ENCODE measurements at places on chromosomes 11 and 22. TPM values are rescaled to one million over a fixed set of nuclear protein-coding genes. Genes with fewer than 3 reads are reported as not detected.

DNA sequence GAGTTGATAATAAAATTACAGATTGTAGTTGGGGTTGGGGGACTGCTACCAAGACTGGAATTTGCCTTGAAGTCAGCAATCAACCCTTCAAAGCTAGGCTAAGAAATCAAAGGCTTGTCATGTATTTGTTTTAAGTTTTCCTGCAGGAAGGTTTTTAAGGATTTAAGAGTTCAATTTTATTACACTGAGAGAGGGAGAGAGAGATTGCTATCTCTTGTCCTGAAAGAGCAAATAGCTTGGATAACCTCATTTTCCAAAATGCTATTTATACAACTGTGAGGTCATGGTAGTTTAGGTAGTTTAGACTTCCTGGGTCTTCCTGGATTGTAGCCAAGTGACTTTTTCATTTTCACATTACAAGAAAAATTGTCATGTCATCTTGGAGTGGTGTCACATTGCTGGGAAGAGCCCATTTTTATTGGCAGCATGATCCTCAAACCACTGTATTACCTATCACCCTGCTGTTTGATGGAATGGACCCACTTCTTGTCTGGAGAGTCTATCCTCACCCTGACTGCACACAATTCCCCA, 10.1 kb upstream of the PRSS23 start:
- DNase-seq: peak; percentile 35

DNA sequence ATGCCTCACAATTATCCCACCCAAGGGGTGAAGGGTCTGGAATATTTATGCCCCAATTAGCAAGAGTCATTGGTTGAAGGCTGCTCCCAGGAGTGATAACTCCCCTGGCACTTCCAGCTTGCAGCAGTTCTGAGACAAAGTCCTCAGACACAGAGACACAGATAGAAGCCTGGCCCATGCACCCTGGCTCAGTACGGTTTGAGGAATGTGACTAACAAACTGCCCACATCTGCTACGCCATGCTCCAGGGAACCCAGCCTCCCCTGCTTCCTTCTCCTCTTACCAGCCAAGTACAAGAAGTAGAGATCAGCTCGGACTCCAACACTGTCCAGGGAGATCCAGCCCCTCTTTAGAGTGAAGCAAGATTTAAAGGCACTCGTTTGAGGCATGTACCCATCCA, 48.5 kb upstream of the BMAL1 start:
- no peak for DNase-seq

DNA sequence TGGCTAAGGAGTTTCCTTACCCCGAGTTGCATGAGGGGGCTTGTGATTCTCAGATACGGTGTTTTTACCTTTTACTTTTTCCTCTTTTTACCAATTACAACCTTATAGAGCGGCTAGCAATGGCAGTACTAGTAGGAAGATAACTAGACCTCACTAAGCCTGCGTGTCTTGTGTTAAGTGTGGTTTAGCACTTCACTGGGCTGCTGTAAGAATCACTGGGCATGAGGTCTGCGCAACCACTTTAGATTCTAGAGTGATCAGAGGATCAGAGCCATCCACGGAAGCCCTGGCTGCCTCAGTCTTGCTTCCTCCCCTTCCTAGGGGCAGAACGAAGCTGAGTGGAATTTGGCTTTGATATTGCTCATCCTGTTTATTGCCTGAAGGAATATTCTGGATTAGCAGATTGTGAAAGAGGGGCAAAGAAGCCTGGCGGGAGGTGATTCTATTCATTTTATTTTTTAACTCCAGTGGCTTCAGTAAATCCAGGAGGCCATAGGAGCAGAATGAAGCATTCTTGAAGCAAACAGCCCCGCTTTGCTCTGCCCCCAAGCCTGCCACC, 88.5 kb downstream of the GRAMD1B start:
- no peak for DNase-seq

The LMNTD2 gene
- 1.4 TPM for total RNA-seq

DNA sequence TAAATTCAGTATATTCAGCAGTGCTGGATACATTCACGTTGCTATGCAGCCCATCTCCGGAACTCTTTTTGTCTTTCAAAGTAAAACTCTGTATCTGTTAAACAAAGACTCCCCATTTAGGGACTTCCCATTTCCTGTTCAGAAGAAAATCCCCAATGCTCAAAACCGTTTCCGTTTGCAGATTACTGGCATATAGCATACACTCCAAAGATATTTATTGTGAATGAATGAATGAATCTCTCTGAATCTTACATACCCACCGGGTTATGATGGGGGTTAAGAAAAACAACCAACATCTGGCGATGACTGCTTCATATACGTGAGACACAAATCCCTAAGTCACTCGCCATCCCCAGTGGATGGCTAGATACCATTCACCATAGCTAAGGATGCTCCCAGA, 1.6 kb downstream of the THY1 start:
- DNase-seq: no peak

The C11orf16 gene
- total RNA-seq: not detected

The C1QTNF5 gene
- not detected for total RNA-seq

The ABTB2 gene
- 3.2 TPM for total RNA-seq

The ESAM gene
- total RNA-seq: not detected

The CECR2 gene
- 0.06 TPM for total RNA-seq

GRCh38 chr11:68601147-68601546, 83.2 kb upstream of the GAL start:
- no peak for DNase-seq

- DNase-seq: no peak
These were observed 18.6 kb downstream of the BRSK2 start for GRCh38 chr11:1408346-1408745.

GRCh38 chr11:61004180-61004611, 32.7 kb downstream of the CD6 start:
- peak; percentile 66 for DNase-seq

The SPTBN2 gene
- 24.8 TPM for total RNA-seq

The CPT1B gene
- 2.0 TPM for total RNA-seq

- no peak for DNase-seq
These were observed 41.1 kb downstream of the DIXDC1 start for GRCh38 chr11:111978028-111978771.

- no peak for DNase-seq
These were observed 335.3 kb downstream of the MN1 start for GRCh38 chr22:27466229-27466628.

GRCh38 chr22:44331881-44332714, 19.3 kb upstream of the SHISAL1 start:
- DNase-seq: no peak

DNA sequence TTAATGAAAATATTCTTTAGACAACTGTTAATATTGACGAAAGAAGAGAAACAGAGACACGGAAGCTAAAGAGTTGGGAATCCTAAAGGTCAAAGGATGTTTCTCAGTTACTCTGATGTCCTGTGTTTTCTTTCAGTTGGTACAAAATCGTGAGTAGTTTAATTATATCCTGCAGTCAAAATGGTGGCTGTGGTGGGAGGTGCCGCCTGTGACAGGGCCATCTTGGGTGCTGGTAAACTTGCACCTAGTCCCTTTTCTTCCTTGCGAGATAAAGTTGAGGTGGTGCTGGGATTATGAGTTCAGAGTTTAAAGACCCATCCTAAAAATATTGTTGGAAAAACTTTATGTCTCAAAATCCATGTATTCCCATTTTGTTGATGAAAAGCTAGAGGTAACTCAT, 2.2 kb downstream of the CECR2 start:
- DNase-seq: no peak

The KCNJ5 gene
- total RNA-seq: not detected

The HMBS gene
- 16.4 TPM for total RNA-seq

DNA sequence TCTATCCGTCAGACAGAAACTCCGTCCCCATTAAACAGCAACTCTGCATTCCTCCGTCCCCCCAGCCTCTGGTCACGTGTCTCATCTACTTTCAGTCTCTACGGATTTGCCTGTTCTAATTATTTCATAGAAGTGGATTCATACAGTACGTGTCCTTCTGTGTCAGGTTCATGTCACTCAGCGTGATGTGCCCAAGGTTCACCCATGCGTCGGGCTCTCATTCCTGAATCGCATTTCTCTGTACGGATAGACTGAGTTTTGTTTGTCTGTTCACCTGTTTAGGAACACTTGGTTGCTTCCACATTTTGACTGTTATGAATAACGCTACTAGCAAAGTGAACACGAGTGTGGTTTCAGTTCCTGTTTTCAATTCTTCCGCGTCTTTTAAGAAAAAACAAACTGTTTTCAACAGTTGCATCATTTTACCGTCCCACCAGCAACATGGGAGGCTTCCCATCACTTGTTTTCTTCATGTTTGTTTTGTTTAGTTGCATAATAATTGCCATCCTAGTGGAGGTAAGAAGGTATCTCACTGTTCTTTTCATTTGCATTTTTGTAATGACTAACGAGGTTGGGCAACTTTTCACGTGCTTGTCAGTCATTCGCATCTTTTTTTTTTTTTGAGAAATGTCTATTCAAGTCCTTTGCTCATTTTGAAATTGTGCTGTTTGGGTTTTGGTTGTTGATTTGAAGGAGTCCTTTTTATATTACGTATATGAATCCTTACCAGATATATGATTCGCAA, 8.9 kb upstream of the NLRP6 start:
- DNase-seq: peak; percentile 57

- no peak for DNase-seq
These were observed 39.2 kb downstream of the ARFGAP2 start for GRCh38 chr11:47137476-47137875.

The PATE4 gene
- not detected for total RNA-seq

DNA sequence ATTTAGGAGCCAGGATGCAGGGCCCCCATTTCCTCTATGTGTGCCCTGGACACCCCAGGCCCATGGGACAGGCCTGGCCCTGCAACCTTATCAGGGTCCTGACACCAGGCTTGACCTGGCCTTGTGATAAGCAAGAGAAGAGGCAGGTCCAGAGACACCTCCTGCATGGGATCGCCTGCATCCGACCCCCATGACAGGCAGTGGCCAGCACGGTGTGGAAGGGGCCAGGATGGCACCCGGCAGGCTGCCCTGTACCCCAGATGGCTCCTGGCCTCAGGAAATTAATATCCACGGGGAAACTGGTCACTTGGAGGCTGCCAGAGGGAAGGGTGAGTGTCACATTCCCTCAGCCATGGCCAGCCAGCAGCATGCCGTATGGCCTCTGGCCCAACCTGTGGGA, 6.8 kb downstream of the KRTAP5-9 start:
- no peak for DNase-seq

- peak; percentile 23 for DNase-seq
These were observed 109.9 kb upstream of the CADM1 start for GRCh38 chr11:115613986-115614632.

DNA sequence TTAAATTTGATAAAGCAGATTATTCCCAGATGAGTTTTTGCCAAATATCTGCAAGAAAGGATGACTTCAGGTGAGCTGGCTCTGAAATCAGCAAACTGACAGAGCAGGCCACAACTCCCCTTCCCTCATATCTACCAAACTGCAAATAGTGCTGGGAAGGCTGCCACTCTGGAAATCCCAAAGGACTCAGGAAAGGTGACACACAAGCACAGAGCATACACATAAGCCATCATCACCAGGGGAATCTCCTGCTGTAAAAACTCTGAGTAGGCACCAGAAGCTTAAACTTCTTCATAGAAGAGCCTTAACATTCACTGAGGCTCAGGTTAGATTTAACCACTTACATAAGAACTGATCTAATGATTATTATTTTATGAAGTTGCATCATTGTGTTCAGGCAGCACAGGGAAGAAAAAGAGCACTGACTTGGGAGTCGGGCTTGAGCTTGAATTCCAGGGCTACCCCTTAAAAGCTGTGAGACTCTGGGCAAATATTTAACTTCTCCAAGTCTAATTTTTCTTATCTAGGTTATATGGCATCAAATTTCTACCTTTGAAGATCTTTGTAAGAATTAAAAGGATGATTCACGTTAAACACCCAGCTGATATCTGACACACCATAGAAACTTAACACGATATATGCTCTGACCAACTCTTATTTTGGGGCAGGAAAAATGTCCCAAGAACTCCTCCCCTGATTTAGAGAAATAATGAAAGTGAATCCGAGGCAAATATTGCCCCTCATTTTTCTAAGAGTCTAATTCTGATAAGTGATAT, 15.0 kb downstream of the SYTL2 start:
- DNase-seq: no peak

GRCh38 chr11:8826139-8826786, 84.7 kb upstream of the AKIP1 start:
- DNase-seq: peak; percentile 48

DNA sequence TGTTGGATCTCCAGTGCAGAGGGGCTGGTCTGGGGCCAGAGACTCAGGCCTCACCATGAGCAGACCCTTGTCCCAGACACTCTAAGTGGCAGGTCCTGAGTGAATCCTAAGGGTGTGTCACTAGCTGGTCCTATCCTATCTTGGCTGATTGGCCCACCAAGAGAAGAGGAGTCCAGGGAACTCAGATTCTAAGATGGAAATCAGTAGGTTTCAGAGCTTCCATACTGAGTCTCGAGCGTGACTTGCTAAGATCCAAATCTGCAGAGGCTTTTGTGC, 10.9 kb downstream of the POU2AF1 start:
- no peak for DNase-seq

The C11orf52 gene
- total RNA-seq: not detected

The MS4A7 gene
- not detected for total RNA-seq

The TUB gene
- total RNA-seq: 7.8 TPM

The SERHL2 gene
- 0.62 TPM for total RNA-seq

GRCh38 chr22:48511211-48511610, 1316.5 kb downstream of the BRD1 start:
- no peak for DNase-seq
